ENCODE measurements at places on chromosomes 2 and 18.

GRCh38 chr2:157871415-157871814 is 4.7 kb downstream of the ACVR1 start:
- no peak for DNase-seq

GRCh38 chr2:188776634-188777033 is 197.5 kb upstream of the COL3A1 start:
- DNase-seq = no peak

DNA sequence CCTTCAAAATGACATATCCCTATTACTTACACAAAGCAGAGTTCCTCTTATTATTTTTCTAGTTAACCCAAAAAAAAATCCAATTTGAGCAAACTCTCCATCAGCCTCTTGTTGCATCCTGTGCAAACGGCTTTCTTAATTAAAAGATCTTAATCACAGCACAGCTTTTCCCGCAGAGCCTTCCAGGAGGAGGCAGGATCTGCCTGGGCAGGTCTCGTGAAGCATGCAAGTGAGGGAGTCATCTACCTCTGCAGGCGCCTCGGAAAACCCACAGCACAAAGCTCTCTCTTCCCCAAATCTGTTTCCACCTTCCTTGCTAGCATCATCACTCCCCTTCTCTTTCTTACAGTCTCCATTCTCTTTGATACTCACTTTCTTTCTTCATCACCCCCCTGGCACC is 100.4 kb downstream of the EN1 start:
- DNase-seq = no peak

DNA sequence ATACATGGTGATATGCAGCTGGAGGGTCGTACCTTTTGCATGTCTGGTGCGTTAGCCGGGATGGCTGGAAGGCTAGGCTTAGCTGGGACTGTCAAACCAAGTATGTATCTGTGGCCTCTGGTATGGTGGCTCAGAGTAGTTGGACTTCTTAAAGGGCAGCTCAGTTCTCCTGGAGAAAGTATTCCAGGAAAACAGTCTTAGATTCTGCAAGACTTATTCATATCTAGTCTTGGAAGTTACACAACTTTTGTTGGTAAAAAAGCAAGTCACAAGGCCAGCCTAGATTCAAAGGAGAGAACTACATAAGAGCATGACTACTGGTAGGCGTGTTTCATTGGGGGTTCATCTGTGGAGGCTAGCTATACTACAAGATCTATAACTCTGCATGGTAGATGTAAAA is 45.5 kb downstream of the EML4 start:
- DNase-seq = no peak

DNA sequence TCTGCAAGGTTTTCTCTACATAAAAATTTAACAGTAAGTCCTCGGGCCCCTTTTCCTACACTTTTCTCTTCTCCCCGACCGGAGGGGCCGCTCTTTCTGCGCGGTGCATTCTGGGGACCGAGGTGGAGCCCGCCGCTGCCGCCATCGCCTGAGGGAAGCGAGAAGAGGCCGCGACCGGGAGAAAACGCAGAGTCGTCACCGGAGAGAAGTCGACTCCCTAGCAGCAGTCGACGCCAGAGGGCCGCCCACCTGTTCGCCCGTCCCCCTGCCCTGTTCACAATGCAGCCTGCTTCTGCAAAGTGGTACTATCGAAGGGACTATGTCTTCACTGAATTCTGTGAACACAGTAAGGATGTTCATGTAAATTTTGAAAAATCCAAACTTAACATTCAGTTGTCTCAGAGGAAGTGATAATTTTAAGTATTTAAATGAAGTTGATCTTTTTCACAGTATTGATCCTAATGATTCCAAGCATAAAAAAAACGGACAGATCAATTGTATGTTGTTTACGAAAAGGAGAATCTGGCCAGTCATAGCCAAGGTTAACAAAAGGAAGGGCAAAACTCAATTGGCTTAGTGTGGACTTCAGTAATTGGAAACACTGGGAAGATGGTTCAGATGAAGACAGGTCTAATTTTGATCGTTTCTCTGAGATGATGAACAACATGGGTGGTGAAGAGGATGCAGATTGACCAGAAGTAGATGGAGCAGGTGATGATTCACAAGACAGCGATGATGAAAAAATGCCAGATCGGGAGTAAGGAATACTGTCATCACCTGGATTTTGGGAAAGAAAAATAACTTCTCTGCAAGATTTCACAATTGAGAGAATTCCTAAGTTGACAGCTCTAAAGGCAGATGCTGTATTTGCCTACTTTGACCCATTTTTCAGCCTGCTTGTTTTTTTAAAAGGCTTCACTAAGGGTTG is 55.8 kb downstream of the ASXL2 start:
- no peak for DNase-seq

DNA sequence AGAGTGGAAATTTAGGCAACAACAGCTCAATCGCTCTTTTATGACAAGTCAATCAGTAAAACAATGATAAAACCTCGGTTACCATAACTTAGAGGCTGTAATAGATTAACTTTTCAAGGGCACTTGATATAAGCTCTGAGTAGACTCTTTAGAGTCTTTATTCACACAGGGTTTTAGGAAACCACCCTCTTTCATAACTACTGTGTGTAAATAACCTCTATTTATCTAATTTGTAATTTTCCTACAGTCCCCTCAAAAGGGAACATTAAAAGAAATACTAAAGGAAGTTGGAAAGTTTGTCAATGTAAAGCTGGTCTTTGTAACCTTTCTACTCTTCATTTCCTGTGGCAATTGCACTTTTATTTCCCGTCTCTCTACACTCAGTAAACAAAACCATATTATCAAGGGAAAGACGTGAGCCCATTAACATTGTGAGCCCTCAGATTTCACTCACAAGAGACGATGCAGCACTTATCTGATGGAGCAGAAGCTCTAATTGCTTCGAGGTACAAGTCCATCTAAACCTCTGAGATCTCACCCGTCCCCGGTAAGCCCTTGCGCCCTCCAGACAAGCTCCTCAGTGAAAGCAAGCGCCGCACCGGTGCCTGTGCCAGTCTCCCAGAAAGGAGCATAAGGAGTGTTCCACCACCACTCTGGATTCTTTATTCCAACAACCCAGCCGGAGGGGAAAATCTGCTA is 1.1 kb upstream of the HOXD1 start:
- DNase-seq = no peak
